ENCODE measurements at places on chromosomes 6 and 20.

DNA sequence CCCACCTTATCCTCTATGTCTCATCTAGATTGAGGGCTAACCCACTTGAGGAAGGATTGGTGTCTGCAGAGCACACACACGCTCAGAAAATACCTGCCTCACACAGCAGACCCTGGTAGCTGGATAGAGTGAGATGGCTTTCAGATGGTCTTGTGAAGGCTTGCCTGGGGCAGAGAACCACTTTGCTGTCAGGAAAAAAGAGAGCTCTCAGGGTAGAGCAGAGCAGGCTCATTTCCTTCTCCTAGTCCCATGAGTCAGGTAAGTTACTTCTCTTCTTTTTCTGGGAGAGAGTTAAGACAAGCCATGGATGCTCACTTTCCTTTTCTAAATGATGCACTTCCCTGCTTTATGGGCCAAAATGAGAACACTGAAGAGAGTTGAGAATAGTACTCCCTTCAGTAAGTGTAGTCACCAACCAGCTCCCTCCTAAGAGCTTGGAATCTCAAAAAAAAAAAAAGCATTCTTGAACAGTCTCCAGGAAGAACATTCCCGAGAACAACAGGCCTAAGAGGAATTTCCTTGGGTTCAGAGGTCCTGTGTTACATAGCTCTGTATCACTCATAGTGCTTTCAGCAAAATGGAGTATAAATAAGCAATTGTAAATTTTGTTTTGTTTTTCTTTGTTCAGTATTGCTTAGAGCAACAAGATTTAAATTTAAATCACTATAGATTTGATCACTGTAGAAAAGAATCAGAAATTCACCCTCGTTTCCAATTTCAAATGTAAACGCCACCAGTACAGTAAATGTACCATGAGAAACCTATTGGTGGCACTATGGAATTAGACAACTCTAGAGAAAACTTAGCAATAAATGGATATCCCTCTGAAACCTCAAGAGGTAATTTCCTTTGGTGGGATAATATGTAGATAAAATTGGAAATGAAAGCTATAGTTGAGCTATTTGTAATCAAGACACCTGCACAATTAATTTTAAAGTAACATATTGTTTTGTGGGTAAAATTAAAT lies 530.3 kb downstream of the RFPL4B start:
- no peak for DNase-seq

- DNase-seq = no peak
Observed at GRCh38 chr6:128512296-128512695, 8.1 kb downstream of the PTPRK start.

DNA sequence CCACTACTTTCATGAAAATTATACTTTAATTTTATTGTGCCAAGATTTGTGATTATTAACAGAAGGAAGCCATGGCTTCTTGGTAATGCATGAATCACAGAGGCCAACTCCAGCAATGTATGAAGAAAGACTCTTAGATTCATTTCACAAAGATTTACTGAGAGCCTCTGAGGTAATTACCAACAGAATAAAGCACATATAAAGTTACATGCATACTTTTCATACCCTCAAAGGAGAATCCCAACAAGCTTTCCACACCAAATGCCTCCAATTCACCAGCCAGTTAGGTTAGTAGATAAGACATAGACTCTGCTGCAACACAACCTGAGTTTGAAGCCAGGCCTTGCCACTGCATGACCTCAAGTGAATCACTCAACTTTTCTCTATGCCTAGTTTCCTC lies 41.9 kb downstream of the HBS1L start:
- no peak for DNase-seq

- no peak for DNase-seq
Observed at GRCh38 chr6:41712651-41713103, 22.7 kb downstream of the TFEB start.

- DNase-seq = no peak
Observed at GRCh38 chr6:31663126-31663960, 1.5 kb downstream of the GPANK1 start.

DNA sequence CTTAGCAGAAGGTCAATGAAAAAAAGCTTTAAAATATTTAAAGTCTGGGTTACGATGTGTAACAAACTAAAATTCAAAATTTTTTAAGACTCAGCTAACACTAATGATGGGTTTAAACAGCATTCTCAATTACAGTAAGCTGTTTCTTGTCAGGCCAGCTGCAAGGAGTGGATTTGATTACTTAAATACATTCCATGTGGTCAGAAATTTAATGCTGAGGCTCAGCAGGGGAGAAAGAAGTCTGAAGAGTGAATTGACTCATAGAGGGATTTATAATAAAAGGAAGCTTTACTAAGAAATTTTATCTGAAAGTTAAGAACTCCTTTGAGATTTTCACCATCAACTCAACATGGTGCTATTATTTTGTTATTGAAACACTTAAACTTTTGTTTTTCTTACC lies 398.6 kb downstream of the KHDRBS2 start:
- DNase-seq = no peak

- no peak for DNase-seq
Observed at GRCh38 chr6:124022641-124023040, 219.0 kb downstream of the NKAIN2 start.

DNA sequence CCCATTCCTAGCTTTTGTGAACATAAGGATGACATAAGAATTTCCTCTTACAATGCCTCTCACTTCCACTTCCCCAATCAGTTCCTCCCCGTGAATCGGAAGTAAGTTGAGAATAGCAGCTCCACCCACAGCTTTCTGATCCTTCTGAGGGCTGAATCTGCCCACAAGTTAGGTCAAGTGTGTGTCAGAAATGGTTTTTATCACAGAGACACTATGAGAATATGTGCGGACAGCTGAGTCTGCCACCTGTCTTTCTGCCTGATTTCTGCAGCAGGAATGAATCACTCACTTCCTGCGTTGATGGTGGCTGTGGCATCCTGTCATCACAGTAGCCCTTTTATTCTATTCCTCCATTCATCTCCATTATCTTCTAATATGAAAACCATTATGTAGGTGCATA lies 70.2 kb downstream of the RIN2 start:
- DNase-seq = peak; percentile 19

GRCh38 chr20:44151621-44152416 lies 35.2 kb downstream of the JPH2 start:
- no peak for DNase-seq

GRCh38 chr6:132530293-132530974 lies 7.6 kb upstream of the TAAR9 start:
- DNase-seq = no peak

GRCh38 chr20:19260412-19261090 lies 48.1 kb downstream of the SLC24A3 start:
- DNase-seq = peak; percentile 28

DNA sequence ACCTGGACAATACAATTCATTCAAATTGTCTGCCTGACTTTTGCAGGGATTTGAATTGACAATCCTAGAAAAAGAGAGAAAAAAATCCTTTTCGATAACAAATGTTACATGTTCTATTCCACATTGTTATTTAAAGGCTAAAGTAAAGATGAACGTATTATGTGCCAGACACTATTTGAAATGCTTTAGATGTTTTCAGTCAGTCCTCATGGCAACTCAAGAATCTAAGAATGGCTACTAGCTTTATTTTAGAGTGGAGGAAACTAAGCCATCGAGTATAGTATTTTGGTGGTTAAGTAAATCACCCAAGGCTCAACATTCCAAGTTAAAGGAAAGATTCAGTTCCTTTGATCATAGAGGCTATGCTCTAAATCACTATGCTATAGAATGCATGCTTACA lies 558.6 kb upstream of the MAN1A1 start:
- DNase-seq = no peak

- DNase-seq = no peak
Observed at GRCh38 chr20:2559651-2560050, 23.3 kb downstream of the TMC2 start.

GRCh38 chr20:41395667-41396664 lies 29.3 kb upstream of the EMILIN3 start:
- no peak for DNase-seq

- DNase-seq = no peak
Observed at GRCh38 chr6:133503336-133503729, 262.2 kb downstream of the EYA4 start.

DNA sequence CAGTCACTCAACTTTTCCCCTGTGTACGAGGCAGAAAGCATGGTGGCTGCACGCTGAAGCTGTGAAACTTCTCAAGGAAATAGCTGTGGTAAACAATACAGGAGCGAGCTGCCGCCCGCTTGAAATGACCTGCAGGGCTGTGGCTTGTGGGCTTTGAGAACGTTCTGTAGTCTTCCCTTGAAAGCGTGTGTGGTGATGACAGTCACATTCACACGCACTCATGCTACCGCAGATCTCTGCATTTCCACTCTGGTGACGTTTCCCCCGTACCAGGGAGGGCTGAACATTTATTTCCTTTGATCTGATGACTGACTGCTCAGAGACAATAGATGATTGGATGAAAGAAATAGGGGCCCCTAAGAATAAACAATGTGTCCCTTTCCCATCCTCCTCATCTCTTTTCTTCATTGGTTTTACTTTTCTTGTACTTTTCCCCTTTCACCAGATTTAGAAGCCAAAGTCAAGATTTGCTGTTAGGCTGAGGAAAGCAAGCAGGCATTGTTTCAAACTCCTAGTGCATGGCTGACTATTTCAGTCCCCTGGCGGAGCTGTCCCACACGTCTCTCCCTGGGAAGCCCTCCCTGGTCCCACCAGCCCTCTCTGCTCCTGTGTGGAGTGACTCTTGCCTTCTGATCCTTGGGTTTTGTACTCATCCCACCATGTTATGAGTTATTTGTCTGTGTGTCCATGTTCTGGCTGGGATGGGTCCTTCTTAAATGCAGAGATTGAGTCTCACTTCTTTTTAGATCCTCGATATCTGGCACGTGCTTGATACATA lies 3.9 kb downstream of the SYTL3 start:
- no peak for DNase-seq

DNA sequence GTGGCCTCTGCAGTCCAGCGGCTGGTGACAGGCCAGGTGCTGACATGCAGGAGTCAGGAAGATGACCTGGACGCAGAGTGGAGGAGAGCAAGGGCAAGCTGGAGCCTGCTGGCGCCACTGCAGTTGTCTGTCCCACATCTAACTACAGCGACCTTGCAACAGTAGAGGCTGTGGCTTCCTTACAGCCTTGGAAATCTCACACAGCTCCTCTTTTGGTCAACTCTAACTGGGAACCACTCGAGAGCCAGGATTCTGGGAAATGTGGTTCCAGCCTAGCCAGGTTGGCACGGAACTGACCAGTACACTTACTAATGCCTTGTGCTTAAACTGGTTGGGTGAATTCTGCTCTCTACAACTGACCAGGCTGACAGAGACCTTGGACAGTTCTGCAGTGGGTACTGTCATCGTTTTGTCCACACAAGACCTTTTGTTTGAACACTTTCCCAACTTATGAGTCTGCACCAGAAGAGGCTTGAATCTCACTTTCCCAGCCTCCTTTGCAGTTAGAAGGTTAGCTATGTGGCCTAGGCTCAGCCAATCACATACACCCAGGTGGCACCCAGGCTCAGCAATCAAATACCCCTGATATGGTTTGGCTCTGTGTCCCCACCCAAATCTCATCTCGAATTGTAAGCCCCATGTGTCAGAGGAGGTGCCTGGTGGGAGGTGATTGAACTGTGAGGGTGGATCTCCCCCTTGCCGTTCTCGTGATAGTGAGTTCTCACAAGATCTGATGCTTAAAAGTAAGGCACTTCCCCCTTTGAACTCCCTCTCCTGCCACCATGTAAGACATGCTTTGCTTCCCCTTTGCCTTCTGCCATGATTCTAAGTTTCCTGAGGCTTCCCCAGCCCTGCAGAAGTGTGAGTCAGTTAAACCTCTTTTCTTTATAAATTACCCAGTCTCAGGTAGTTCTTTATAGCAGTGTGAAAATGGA lies 153.5 kb downstream of the ZMYND8 start:
- no peak for DNase-seq

DNA sequence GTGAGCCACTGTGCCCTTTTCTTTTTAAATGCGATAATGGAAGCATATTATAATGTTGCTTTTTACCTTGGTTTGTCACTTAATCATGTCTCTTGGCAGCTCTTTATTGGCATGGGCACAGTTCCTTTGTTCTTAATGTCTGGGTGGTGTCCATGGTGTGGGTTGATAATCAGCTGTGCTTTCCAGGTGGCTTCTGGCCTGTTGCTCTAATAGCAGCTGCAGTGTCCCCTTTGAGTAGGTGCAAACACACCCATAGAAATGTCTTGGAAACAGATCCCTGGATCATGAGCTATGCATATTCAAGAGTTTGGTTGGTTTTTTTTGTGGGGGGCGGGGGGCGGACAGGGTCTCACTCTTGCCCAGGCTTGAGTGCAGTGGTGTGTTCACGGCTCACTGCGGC lies 29.9 kb downstream of the EFCAB8 start:
- no peak for DNase-seq

DNA sequence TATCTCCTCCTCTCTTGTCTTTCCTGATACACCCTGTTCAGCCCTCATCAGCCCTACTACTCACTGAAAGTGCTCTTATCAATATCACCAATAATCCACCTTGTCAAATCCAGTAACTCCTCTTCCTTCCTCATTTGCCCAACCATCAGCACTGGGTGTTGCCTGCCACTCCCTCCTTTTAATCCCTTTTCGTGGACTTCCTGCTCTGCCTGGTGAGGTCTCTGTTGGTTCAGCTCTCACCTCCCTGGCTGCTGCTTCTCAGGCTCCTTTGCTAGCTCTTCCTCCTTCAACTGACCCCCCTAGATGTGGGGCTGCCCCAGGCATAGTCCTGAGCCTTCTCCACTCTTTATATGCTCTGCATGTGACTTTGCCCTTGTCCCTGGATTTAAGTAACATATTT lies 92.5 kb downstream of the PREP start:
- DNase-seq = no peak

DNA sequence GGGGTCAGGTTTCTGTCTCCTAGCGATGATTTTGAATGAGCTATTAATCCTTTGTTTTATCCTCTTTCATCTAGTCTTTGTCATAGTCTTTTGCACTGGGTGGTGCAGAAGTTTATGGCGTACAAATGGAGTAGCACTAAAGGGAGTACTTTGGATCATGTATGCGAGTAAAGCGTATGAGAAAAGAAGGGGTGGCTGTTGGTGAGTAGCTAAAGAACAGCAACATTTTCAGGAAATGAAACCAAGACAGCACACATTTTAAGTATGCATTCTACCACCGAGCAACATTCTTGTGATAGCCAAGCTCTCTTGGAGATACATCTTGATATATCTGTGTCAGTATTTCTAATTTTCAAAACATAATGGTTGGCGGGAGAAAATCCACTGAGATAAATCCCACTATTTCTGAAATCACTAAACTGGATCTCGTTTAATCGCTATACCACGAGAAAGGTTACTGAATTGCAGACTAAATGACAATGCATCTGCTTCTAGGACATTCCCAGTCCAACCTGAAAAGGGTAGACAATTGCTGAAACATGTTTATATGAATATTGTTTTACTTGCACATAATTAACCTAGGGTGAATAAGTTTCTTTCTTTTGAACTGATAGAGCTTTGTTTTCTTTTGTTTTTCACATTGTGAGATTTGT lies 196.1 kb downstream of the TRIM27 start:
- no peak for DNase-seq
